ENCODE measurements at places on chromosomes 5 and 9. TPM values are rescaled to one million over a fixed set of nuclear protein-coding genes. Genes with fewer than 3 reads are reported as not detected.

Gene IRX2
- 7.3 TPM for total RNA-seq

DNA sequence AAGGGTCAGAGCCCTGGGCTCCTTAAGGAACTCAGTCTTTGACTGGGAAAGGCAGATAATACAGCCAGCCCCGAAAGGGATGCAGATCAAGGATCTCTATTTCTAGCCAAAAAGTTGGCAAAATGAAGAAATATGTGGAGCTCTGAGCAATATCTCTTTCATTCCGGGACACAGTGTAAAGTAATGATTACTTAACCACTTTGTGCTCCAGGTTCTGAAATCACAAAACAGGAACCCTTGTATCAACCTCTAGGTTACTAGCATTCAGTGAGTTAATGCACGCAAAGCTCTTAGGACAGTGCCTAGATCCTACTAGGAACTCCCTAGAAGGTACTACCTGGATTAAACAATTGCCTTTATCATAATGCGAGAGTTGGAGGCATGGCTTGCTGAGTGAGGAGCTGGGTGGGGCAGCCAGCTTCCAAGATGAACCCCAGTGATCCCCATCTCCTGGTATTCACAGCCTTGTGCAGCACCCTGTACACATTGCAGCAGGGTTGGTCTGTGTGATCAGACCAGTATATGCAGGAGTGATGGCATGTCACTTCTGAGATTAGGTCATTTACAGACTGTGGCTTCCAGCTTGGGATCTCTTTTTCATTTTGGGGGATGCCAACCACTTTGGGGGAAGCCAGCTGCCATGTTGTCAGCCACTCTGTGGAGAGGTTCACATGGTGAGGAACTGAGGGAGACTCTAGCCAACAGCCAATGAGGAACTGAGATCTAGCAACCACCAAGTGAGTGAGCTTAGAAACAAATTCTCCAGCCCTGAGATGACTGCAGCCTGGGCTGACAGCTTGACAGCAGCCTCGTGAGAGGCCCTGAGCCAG lies 103.1 kb upstream of the SLC44A1 start:
- DNase-seq, result no peak

DNA sequence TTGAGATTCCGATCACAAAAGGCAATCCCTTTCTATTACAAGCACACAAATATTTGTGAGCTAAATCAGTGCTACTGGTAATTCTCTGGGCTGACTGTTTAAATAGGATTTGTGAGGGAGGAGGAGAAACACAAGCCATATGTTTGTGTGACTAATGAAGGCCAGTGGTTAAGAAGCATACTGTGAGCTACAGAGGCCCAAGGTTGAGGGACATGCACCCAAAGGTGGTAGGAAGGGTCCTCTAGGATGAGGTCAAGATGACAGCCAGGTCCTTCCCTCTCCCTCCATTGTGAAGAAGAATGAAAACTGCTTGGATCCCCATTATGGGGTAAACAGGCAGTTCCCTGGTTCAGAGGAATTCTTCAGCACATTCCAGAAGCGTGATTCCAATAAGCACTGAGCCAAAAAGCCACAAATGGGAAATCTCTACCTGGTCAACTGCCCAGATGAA lies 83.9 kb downstream of the SPOCK1 start:
- DNase-seq, result no peak

- DNase-seq, result no peak
These were observed 9.3 kb downstream of the NXNL2 start for GRCh38 chr9:88544245-88544644.

GRCh38 chr5:56233230-56233629 lies at the start of gene ANKRD55:
Gene ANKRD55, minus strand, starts transcription at chr5:56233330. Its CDS starts 417 bp downstream, at chr5:56232913.
- DNase-seq, result no peak

- DNase-seq, result no peak
These were observed 2.8 kb upstream of the SMARCA2 start for GRCh38 chr9:2012347-2012746.

DNA sequence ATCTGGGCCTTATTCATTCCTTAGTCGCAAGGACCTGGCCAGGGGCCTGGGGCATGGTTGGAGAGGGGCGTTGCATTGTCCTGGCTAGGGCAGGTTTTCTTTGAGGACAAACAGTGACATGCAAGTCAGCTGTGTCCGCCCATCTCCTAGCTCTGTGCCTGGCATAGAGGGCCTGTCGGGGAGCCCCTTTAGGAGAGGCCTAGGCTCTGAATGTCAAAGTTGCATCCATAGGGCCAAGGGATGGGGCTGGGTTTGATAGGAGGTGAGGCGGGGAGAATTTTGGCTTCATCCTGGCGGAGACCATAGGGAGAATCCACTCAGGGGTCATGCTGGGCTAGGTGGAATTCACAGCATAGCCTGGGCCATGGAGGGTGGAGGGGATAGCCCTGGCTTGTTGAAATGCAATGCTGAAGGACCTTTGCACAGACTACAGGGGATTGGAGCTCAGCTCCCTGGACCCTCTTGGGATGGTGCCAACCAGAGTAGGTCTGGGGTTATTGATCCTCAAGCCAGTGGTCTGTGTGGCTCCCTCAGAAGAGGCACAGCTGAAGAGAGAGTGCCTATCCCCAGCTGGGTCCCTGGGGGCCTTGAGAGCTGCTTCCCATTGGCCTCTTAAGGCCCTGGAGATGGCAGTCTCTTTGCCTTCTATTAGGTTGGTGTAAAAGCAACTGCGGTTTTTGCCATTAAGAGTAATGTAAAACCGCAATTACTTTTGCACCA lies 104.0 kb downstream of the RGS3 start:
- no peak for DNase-seq

DNA sequence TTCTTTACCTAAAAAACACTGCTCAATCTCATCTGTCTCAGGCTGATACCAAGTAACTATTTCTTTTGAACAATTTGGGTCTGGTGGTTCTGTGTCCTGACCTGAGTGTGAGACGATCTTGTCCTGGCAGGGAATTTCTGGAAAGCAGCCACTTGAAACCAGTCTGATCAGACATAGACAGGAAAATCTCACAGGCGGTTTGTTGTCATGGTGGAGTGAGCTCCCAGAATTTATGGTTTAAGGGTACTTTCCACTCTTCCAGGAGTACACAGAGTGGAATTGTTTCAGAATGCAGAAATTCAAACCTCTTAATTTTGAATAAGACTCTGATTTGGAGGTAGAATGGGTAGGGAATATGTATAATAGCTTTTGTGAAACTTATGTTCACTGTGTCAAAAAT lies 268.2 kb downstream of the ISL1 start:
- DNase-seq, result no peak

Gene MAT2B
- 59.1 TPM for total RNA-seq

Gene SLC22A4
- 0.57 TPM for total RNA-seq

Gene FOXD4L5
- not detected for total RNA-seq

Gene AJM1
- 8.6 TPM for total RNA-seq

GRCh38 chr5:90398726-90399125 lies 10.8 kb downstream of the CETN3 start:
- DNase-seq, result no peak

Gene SPATA31E1
- not detected for total RNA-seq

GRCh38 chr9:33166231-33167083 lies 679 bp downstream of the B4GALT1 start:
- peak; percentile 77 for DNase-seq

- peak; percentile 93 for DNase-seq
These were observed 1.9 kb upstream of the CNTFR start for GRCh38 chr9:34591248-34591916.

GRCh38 chr5:179241175-179241574 lies 104.1 kb downstream of the ADAMTS2 start:
- DNase-seq, result no peak

GRCh38 chr5:127092690-127093089 lies 19.4 kb upstream of the C5orf63 start:
- DNase-seq, result no peak

GRCh38 chr5:163505049-163505367 lies 411 bp upstream of the MAT2B start:
- no peak for DNase-seq

DNA sequence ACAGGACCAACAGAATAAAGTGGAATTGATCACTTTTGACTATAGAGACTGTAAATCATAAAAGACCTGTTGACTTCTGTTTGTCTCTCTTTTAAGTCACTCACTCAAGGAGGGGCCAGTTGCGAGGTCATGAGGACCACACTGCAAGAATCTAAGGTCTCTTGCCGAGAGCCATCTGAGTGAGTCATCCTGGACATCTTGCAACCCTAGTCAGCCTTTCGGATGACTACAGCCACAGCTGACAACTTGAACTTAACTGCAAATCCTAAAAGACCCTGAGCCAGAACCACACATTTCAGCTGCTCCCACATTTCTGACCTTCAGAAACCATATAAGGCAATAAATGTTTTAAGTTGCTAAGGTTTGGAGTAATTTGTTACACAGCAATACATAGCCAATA lies 129.7 kb upstream of the RAD23B start:
- no peak for DNase-seq

- DNase-seq, result no peak
These were observed 35.7 kb downstream of the RASGRF2 start for GRCh38 chr5:80995908-80996307.

GRCh38 chr9:3898461-3899218 lies 372.8 kb upstream of the RFX3 start:
- DNase-seq, result no peak

- no peak for DNase-seq
These were observed 82.5 kb downstream of the NFIB start for GRCh38 chr9:14231196-14231990.

GRCh38 chr9:2059274-2059929 lies 44.3 kb downstream of the SMARCA2 start:
- no peak for DNase-seq

DNA sequence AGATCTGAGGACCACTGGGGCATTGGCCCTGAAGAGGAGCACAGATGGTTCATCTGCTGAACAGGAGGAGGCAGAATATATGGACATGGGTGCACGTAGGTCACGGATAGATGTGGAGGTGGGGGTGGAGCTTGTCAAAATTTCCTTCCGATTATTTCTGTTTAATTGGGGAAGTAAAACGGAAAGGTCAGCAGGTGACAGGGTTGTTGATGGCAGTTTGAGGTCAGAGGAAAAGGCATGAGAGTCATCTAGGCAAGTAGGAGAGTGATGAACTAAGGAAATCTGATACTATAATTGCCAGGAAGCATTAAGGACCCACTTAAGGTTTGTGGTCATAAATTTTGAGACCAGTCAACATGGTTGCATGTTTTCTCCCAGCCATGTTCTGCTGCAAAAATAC lies 8.4 kb upstream of the FAM81B start:
- DNase-seq, result no peak

GRCh38 chr5:173333925-173334661 lies 5.9 kb upstream of the STC2 start:
- DNase-seq, result no peak

DNA sequence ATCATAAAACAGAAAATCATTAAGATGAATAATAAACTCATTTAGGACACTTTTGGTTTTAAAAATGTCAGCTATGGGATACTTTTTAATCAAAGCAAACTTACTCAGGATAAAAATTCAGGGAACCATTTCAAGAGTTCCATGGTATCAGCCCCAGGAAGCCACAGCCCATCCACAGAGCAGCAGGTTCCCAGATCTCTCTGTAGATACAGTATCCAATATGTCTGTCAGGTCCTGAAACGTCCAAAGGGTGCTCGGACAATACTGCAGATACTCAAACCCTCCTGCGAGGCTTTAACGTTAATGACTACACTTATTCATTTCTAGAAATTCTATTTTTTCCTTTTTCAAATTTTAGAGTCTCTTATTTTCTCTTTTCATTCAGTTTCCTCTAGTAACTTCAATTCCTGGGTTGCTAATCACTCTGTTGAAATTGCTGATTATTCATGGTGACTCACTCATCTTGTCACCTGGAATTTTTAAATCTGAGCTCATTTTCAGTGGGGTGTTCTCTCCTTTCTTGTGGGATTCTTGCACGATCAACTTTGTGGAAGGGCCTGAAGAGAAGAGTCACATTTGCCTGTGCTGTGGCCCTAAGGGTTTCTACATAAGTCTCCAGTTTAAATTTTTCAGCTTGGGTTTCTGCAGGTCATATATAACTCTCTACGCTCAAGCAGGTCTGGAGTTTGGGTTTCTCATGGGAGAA lies 435.8 kb downstream of the CTNND2 start:
- DNase-seq, result no peak

DNA sequence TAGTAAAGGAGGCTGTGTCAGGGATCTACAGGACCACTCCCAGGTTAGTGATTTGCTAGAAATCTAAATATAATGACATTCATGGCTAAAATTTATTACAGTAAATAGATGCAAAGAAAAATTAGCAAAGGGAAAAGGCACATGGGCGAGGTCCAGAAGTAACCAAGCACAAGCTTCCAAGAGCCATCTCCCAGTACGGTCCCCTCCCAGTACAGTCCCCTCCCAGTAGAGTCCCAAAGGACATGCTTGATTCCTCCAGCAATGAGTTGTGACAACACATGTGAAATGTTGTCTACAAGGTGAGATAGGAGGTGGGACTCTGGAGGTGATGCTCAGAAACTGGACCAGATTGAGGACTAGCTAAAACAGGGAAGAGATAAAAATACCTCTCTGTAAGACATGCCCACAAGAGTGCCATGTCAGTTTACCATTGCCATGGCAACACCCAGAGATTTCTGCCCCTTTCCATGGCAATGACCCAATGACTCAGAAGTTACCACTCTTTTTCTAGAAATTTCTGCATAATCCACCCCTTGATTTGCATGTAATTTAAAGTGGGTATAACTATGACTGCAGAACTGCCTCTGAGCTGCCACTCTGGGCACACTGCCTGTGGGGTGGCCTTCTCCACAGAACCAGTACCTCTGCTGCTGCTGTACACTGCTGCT lies 27.9 kb upstream of the CEMIP2 start:
- DNase-seq, result no peak

DNA sequence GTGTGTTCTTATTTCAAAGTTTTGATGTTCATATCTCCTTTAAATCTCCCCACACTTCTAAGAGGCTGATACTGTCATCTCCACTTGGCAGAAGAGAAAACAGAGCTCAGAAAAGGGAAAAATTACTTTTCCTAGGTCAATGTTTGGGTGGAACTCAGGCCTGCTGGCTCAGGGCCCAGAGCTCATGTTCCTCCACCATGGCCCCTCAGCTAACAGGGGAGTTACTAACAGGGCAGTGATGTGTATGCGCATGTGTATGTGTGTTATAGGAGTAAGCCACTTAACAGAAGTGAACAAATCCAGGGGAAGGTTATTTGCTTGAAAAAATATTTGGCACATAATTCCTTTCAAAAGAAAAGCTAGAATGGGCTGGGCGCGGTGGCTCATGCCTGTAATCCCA lies 2.5 kb downstream of the C1QTNF2 start:
- no peak for DNase-seq

Measured in Right ventricle myocardium inferior (tissue), 1 donor.